ENCODE measurements at places on chromosomes 6 and 20. TPM values are rescaled to one million over a fixed set of nuclear protein-coding genes. Genes with fewer than 3 reads are reported as not detected.

C20orf141 gene
- not detected for total RNA-seq

WFDC10B gene
- not detected for total RNA-seq

SIRPB1 gene
- 0.25 TPM for total RNA-seq

PKIB gene
- total RNA-seq: 3.8 TPM

PERP gene
- total RNA-seq: 22.5 TPM

NRSN1 gene
- total RNA-seq: not detected

RNF8 gene
- total RNA-seq: 28.2 TPM

IPCEF1 gene
- under 0.01 TPM for total RNA-seq

SRMS gene
- not detected for total RNA-seq

TAGAP gene
- total RNA-seq: not detected

SGK2 gene
- 1.1 TPM for total RNA-seq

GLO1 gene
- total RNA-seq: 178 TPM

HRH3 gene
- total RNA-seq: not detected

GHRH gene
- not detected for total RNA-seq

UBR2 gene
- total RNA-seq: 38.6 TPM

TUBB1 gene
- not detected for total RNA-seq

ZDHHC14 gene
- total RNA-seq: 4.9 TPM

STMND1 gene
- not detected for total RNA-seq

GLP1R gene
- not detected for total RNA-seq

SMOC2 gene
- not detected for total RNA-seq

SRSF12 gene
- 0.11 TPM for total RNA-seq

CST3 gene
- total RNA-seq: 117 TPM

ACAT2 gene
- total RNA-seq: 145 TPM

RCAN2 gene
- total RNA-seq: 1.5 TPM

BPIFB2 gene
- total RNA-seq: not detected

C6orf132 gene
- total RNA-seq: 1.5 TPM

YTHDF1 gene
- 16.5 TPM for total RNA-seq

ARMC12 gene
- 0.22 TPM for total RNA-seq

GSTA2 gene
- total RNA-seq: not detected

OXT gene
- total RNA-seq: not detected

GPR63 gene
- total RNA-seq: 0.44 TPM

POM121L2 gene
- not detected for total RNA-seq

PPP1R16B gene
- total RNA-seq: 5.3 TPM

KCNQ5 gene
- 1.00 TPM for total RNA-seq

ACSS1 gene
- 6.6 TPM for total RNA-seq

KCNK5 gene
- total RNA-seq: under 0.01 TPM

POU5F1 gene
- total RNA-seq: not detected

CCDC170 gene
- 1.6 TPM for total RNA-seq

CALHM6 gene
- total RNA-seq: 0.89 TPM

COL21A1 gene
- total RNA-seq: 6.2 TPM

CLVS2 gene
- 0.12 TPM for total RNA-seq

ARHGAP40 gene
- total RNA-seq: under 0.01 TPM

MROH8 gene
- total RNA-seq: 1.4 TPM

All from uterine smooth muscle cell (primary cell).